ENCODE measurements at places on chromosomes 2 and 18. TPM values are rescaled to one million over a fixed set of nuclear protein-coding genes. Genes with fewer than 3 reads are reported as not detected.

The STARD6 gene
- total RNA-seq, result 0.85 TPM

- peak; percentile 30 for DNase-seq
Measured at GRCh38 chr2:234955091-234955591, 3.3 kb downstream of the SH3BP4 start.

DNA sequence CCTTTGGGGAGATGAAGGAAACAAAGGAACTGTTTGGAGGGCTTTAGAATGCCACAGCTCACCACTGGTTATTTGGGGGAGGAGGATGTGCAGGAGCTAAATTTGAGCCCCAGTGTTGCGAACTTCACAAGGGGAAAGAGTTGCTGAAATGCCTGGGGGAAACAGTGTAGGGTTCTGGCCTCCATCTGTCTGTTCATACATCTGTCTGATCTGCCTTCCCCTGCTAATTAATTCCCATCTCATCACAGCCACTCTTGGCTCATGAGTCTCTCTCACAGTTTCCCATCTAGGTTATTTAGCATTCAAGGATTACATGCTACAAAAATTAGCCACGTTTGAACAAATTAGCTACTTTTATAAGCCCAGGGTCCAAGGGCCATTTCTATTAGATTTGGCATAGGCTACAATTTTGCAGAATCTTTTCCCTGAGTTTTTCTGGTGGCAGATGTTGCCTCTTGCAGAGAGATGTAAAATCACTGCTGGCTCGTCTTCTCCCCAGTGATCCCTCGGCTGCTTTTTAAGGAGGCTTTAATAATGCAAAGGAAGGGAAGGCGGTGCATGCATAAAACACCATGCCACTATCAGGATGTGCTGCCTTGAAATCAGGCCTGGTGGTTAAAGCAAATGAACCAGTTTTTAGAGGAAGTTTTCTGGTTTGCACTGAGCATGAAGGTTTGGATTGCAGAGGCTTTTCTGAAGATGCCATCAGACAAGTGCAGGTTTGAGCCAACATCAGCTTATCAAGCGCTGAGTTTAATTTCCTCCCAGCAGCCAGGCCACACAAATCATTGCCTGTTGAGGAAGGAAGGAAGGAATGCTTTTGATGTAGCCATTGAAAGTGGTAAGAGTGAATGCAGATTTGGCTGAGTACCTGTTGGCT is 35.0 kb downstream of the ADD2 start:
- DNase-seq, result no peak

DNA sequence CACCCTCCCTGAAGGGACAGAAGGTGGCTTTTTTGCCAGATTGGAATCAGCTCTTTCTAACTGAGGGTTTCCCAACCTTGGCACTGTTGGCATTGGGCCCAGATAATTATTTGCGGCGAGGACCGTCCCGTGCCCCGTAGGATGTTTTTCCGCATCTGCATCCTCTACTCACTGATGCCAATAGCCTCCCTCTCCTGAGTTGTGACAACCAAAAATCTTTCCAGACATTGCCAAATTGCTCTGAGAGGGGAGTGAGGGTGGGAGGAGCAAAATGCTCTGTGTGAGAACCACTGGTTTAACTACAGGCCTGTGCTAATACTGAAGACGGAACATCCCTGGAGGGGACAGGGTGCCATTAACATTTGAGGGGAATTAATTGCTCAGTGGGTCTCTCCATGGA is 33.6 kb upstream of the GLI2 start:
- DNase-seq, result peak; percentile 48

DNA sequence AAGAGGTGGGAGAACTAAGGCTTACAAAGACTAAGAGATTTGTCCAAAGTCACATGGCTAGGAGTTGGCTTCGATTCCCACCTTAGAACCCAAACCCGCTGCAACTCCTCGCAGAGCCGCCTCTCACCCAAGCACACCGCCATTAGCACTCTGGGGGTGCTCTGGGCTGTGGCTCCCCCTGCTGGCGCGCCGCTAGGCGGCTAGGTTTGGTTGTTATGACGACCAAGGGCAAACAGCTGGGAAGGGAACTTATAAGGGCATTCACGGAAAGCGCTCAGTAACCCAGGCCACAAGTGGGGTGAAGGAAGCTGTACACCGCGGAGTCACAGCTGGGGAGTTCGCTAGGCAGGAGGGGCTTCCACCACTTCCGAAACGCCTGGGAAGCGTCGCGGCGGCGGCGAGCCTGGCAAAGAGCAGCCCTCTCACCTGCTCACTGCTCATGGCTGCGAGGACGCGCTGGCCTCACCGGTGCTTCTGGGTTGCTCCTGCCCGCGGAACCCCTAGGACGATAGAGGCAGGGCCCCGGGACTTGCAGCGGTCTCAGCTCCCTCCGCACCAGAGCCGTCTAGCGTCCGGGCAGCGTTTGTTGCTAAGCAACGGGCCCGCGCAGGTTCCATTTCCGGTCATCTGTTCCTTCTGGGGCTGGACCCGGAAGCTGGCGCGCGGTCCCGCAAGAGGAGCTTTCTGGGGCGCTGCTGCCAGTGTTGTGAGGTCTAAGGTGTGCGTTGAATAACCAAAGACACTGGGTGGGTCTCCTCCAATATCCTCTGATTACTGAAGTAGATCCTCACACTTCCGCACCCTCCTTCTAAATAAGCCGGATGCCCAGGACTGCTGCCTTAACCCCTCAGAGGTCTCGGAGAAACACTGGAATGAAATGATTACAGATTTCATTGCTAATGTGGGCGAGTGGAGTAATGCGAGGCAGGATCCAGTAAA is at the start of gene DNAH7:
Gene DNAH7 (minus strand): TSS at position 567 of the 939 bp plus-strand sequence. CDS start 126 bp downstream, at position 441.
- DNase-seq, result peak; percentile 95

DNA sequence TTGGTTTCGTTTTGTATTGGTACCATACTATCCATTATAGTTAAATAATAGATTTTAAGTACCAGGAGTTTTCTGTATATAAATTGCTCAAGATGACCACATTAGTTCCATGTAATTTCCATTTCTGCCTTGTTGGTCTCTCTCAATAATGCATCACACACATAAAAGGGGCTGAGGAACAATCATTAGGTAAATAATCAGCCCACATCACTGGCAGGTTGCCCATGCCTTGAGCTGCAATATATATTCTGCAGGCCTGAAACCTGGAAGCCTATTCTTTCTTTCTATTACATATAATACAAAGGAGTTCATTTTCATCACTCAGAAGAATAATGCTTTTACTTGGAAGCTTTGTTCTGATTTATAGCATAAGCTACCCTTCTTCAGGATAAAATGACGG is 616.1 kb upstream of the PKDCC start:
- DNase-seq, result no peak

GRCh38 chr18:80198391-80198790 is 48.9 kb downstream of the PARD6G start:
- DNase-seq, result no peak

The CD8B2 gene
- total RNA-seq, result not detected

The LRRC30 gene
- not detected for total RNA-seq

DNA sequence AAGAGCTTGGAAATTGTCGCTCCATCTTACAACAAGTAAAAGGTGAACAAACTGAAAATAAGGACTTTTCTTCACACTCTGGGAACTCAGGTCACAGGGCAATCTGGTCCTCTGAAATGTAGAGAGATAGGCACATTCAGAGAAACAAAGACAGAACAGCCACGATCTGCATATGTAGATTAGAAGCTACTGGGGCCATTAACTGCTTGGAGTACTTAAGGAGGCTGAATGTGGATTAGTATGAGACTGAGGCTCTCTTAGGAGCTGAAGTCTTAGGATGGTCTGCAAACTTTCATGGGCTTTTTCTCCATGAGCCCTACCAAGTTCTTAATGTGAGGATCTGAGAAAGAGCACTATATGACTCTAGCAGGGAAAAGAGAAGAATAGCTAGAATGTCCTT is 265.3 kb upstream of the NXPH2 start:
- no peak for DNase-seq

GRCh38 chr2:133498662-133499585 is 69.3 kb downstream of the NCKAP5 start:
- DNase-seq, result no peak

- peak; percentile 12 for DNase-seq
Measured at GRCh38 chr2:242047963-242048362, 178.4 kb downstream of the RTP5 start.

DNA sequence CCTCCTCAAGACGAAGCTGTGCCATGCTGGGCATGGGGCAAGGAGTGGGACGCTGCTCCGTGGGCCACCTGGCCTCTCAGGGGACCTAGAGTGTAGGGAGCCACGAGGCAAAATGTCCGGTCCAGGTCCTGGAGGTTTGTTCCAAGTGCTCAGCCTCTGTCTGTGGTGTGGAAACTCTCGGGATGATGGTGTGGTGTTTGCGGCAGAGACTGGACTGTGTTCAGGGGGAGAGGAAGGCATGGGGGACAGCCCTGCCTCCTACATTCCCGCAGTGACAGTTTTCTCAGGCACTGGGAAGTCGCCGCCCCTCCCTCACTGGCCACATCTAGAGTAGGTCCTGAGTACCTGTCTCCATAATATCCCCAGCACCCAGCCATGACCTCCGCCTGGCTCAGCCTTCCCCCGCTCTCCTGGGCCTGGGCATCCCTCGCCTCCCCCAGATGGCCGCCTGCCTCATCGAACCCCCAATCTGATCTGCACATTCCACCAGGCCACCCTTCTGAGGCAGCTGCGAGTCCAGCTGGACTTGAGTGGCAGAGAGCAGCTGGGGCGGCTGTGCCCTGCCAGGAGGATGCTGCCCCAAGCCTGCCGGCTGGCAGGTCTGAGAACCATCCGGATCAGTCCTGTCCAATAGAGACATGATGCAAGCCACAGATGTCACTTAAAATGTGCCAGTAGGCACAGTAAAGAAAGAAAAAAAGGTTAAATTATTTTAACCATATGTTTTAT is 6.2 kb downstream of the KCNIP3 start:
- no peak for DNase-seq

The DNAJC5G gene
- not detected for total RNA-seq

The PLCD4 gene
- total RNA-seq, result 9.1 TPM

The VWC2L gene
- total RNA-seq, result not detected

DNA sequence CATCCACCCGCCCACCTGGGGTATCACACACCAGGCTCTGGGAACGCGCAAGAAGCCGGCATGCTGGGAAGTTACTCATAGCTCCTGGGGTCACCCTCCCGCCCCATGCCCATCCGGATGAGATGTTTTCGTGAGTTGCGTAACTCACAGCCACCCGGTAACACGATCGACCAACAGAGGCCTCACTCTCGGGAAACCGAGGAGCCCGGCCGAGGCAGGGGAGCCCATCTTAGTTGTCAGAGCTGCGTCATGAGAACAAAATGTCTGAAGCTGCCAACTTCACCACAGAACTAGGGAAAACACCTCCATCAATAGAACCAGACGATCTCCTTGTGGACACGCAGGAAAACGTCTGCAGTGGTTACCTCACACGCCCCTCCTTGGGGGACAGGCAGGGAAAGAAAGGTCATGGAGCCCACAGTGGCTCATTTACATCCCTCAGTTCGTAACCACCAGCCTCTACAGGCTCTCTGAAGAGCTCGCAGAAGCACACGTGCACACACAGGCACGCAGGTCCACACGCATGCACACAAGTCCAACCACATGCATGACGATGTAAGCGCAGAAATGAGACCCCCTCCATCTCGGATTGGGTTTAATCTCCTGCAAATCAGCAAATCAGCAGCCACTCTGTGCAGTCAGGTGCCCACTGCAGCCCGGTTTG is 26.2 kb downstream of the ADI1 start:
- peak; percentile 83 for DNase-seq

The ACTG2 gene
- 4.4 TPM for total RNA-seq

The HOXD1 gene
- 1.9 TPM for total RNA-seq

DNA sequence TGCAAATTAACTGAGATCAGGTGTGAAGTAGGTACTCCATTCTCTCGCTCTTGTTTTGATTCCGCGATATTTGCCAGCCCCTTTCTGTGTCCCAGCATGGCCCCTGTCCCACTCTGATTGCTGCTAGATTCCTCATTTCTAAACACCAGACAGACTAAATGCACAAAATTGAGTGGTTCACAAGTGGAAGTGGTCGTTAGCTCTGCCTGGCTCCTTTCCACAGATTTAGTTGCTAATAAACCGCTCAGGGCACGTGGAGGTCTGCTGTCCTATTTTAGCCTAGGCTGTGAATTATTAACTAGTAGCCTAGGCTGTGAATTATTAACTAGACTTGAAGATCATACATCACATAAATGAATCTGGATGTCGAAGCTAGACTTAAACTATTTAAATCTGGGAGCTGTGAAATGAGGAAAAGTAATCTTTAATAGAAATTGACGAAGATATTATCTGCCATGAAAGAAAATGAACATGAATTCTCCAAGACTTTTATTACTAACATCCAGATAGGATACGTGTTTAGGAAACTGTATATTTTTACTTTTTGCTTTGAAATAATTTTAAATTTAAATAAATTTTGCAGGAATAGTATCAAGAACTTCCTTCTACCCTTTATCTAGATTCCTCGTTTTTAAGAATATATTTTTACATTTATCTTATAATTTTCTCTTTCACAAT is 3.7 kb downstream of the IL1RL2 start:
- no peak for DNase-seq

- no peak for DNase-seq
Measured at GRCh38 chr2:236622660-236623059, 53.0 kb downstream of the ACKR3 start.

Measured in sciatic nerve (tissue), 2 donors.